Esophagus squamous epithelium (tissue), 5 donors: ENCODE measurements at places on chromosomes 2 and 18. TPM values are rescaled to one million over a fixed set of nuclear protein-coding genes. Genes with fewer than 3 reads are reported as not detected.

Gene LYG2
- not detected for total RNA-seq

Gene SLC25A12
- 26.8 TPM for total RNA-seq

Gene BCL2L11
- 28.2 TPM for total RNA-seq

Gene KCNS3
- total RNA-seq = 31.7 TPM

Gene THSD7B
- 0.95 TPM for total RNA-seq

Gene MAP3K19
- total RNA-seq = not detected

Gene EVA1A
- 9.4 TPM for total RNA-seq

- H3K36me3 ChIP-seq = no peaks in the 10 kb centered on the region
- no peak for DNase-seq
- H3K27ac ChIP-seq = peak overlapping the region; percentile 93
- no peaks in the 10 kb centered on the region for H3K27me3 ChIP-seq
- H3K4me1 ChIP-seq = no peaks in the 10 kb centered on the region
Observed at GRCh38 chr2:66390152-66390551, 44.8 kb upstream of the MEIS1 start.

DNA sequence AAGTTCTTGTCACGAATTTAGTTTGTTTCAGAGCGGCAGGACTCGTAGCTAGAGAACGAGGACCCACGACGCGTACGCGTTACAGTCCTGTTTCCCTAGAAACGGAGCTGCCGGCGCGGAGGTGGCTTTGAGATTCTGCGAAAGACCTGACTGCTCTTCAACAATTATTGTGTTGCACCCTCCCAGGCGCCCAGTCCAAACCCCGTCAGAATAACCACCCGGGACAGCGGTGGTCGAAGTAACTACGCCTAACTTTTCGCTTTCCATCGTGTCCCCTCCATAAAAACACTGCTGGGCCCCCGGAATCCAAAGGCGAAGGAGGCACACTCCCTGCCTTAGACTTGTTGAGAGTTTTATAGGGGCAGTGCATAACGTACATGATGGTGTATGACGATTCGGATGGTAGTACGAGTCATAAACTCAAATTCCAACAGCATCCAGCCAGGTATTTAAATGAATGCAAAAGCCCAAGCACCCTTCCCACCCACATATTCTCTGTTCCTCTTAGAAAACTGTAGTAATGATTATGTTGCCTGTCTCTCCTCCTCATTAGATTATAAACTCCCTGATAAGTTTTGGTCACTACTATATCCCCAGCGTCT lies 651 bp upstream of the STAM2 start:
- peak overlapping the region; percentile 71 for H3K4me3 ChIP-seq
- no peaks in the 10 kb centered on the region for H3K27me3 ChIP-seq
- no peaks in the 10 kb centered on the region for H3K36me3 ChIP-seq
- H3K4me1 ChIP-seq = peaks cover 43% of the 10 kb centered on the region

- H3K27ac ChIP-seq = no peak overlapping the region
- no peak for DNase-seq
- no peaks in the 10 kb centered on the region for H3K27me3 ChIP-seq
- no peak overlapping the region for H3K4me3 ChIP-seq
- no peaks in the 10 kb centered on the region for H3K36me3 ChIP-seq
Observed at GRCh38 chr2:20487030-20487391, 40.1 kb downstream of the RHOB start.

DNA sequence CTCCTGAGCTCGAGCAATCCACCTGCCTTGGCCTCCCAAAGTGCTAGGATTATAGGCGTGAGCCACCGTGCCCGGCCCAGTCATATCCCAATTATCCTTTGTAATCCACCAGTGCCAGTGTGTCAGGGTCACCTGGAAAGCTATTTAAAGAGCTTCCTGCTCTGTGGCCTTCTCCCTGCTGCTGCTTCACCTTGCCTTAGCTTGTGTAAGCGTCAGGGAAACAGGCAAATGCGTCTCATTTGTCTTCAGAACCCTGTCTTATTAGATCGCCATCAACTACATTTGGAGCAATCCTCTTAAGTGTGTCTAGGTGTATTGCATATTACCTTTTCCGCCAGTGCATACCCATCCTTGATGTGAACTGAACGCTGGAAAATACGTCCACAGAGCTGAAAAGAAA lies 10.2 kb downstream of the KIF5C start:
- H3K36me3 ChIP-seq = no peaks in the 10 kb centered on the region
- no peak overlapping the region for H3K27ac ChIP-seq
- H3K27me3 ChIP-seq = peaks cover 6% of the 10 kb centered on the region

GRCh38 chr18:9814431-9814830 lies 71.3 kb upstream of the TXNDC2 start:
- peaks cover 18% of the 10 kb centered on the region for H3K36me3 ChIP-seq
- H3K4me1 ChIP-seq = peaks cover under 1% of the 10 kb centered on the region
- no peak overlapping the region for H3K4me3 ChIP-seq

DNA sequence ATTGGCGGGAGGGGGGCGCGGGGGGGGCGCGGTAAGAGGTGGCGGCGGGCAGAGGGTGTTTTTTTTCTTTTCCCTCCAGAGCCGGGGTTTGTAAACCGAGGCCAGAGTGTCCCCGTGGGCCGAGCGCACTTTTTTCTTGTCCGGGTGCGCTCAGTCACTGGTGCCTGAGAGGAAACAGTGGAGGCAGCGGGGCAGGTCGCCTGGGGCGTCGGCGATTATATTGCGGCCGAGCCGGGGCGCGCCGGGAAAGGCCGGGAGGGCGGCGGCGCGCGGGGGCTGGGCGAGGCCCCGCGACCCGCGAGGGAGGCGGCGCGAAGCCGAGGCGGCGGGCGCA lies 275 bp downstream of the HOXD8 start:
- H3K4me1 ChIP-seq = peaks cover 9% of the 10 kb centered on the region
- peaks cover 72% of the 10 kb centered on the region for H3K27me3 ChIP-seq
- no peak for DNase-seq

DNA sequence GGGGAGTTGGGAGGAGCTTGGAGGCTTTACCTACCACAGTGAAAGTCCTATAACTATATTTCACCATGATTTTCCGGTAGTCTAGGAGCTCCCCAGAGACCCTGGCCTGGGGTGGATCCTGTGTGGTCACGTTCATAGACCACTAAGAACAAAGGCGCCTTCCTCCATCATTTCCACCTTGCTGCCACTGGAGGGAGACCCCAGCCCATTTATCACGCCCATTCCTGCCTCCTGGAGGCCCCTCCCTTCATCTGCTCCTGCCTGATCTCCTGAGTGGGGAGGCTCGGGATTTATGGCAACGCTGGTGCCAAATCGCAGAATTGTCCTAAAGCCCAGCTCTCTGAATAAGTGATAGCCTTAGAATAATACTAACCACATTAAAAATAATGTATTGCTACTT lies 507.6 kb upstream of the SPHKAP start:
- H3K4me1 ChIP-seq = no peaks in the 10 kb centered on the region
- H3K36me3 ChIP-seq = no peaks in the 10 kb centered on the region
- no peak overlapping the region for H3K4me3 ChIP-seq
- H3K27me3 ChIP-seq = no peaks in the 10 kb centered on the region
- DNase-seq = no peak

DNA sequence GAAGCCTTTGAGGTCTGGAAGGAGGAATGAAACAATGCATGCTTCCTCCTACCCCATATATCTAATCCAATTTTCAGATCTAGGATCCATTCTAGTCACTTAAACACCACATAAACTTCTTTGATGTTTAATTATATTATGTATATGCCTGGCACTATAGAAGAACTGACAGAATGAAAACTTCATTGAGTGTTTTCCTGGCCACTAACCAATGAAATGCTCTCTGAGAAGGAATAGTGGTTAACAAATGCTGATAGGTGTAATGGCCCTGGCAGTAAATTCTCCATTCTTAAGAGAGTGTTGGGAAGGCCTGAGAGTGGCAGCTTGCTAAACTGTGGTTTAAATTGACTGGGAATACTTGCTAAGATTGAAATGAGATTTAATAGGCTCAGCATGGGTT lies 710.0 kb downstream of the LRRTM4 start:
- H3K4me1 ChIP-seq = no peaks in the 10 kb centered on the region
- no peak overlapping the region for H3K4me3 ChIP-seq
- no peak overlapping the region for H3K27ac ChIP-seq
- no peak for DNase-seq
- H3K27me3 ChIP-seq = no peaks in the 10 kb centered on the region

- H3K4me1 ChIP-seq = no peaks in the 10 kb centered on the region
- no peaks in the 10 kb centered on the region for H3K36me3 ChIP-seq
- no peak overlapping the region for H3K4me3 ChIP-seq
- no peak for DNase-seq
Observed at GRCh38 chr2:52976143-52976949, 791.3 kb upstream of the CHAC2 start.

DNA sequence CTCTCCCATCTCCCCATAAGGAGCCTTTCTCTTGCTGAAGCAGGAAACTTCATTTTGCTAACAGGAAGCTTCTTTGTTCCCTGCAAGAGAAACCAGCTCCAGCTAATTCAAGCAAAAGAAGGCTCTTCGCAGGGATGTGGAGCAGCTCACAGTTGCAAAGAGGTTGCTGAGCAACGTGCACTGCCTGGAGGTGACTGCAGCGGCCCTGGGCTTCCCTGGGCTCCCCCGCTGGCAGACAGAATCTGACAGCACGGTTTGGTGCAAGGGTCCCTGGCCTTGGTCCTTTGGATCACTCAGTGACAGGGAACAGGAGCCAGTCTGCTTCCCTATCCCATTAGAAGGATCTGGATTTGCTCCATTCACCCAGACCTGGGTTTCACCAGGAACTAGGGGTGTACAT lies 25.8 kb downstream of the GPR55 start:
- H3K27ac ChIP-seq = no peak overlapping the region
- H3K4me3 ChIP-seq = no peak overlapping the region
- no peak for DNase-seq
- H3K36me3 ChIP-seq = no peaks in the 10 kb centered on the region
- no peaks in the 10 kb centered on the region for H3K4me1 ChIP-seq

DNA sequence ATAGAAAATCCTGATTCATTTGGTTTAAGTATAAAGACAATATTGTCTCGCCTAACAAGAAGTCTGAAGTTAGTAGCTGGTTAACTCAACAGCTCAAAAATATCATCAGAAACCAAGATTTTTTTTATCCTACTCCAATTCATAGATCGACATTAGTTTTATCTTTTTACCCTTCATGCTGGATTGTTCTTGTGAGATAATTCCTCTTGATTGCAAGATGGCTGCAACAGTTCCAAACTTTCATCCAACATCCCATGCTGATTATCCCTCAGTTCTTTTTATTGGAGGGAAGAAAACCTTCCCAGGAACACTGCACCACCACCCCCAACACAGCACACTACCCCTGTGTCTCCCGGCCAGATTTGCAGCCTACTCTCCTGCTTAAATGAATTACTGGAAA lies 370.2 kb upstream of the RAB6C start:
- H3K36me3 ChIP-seq = no peaks in the 10 kb centered on the region
- no peak overlapping the region for H3K27ac ChIP-seq
- peaks cover 2% of the 10 kb centered on the region for H3K27me3 ChIP-seq
- H3K4me1 ChIP-seq = no peaks in the 10 kb centered on the region
- DNase-seq = no peak

DNA sequence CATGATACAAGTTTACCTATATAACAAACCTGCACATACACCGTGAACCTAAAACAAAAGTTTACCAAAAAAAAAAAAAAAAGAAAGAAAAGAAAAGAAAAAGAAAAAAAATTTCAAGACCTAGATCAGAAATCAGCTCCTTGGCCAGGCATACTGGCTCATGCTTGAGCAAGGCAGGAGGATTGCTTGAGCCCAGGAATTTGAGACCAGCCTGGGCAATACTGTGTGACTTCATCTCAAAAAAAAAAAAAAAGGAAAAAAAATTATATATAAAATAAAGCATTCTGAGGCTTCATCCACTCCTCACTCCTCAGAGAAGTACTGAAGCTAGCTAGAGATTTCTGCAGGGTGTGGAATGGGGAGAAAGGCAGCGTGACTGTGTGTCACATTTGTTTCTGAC lies 11.8 kb upstream of the PROC start:
- H3K36me3 ChIP-seq = no peaks in the 10 kb centered on the region
- H3K27ac ChIP-seq = no peak overlapping the region
- DNase-seq = no peak
- H3K27me3 ChIP-seq = no peaks in the 10 kb centered on the region
- H3K4me3 ChIP-seq = no peak overlapping the region

DNA sequence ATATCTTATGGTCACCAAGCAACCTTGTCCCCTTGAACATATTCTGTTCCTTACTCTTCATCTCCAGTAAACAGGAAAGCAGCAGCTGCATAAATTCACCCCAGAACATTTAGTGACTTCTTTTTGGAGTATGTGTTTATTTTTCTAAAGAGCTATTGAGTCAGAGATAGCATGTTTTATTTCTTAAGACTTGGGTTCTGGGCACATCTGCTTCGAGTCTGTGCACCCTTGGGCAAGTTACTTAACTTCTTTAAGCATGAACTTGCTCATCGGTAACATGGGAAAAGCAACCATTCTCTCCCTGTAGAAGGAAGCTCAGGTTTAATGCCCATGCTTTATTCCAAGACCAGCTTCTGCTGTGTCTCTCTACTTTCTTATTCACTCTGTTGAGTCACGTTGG lies 309.3 kb upstream of the MEX3C start:
- no peaks in the 10 kb centered on the region for H3K27me3 ChIP-seq
- no peaks in the 10 kb centered on the region for H3K4me1 ChIP-seq
- no peak overlapping the region for H3K4me3 ChIP-seq
- no peak overlapping the region for H3K27ac ChIP-seq
- no peaks in the 10 kb centered on the region for H3K36me3 ChIP-seq

DNA sequence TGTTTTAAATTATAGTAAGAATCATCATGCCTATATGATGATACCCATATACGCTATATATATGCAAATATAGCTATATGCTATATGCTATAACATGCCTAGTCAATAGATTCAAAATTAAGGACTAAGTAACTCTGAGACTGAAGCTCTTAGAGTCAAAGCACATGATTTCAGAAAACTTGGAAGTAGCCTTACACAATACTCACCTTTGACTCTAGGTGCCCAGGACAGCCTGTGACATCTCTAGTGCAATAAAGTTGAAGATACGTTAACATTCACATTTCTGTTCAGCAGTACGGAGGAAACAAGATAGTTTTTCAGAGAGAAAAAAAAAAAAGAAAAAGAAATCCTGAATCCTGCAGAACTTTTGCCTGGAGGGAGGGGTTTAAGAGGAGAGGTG lies 149.7 kb upstream of the PIK3C3 start:
- DNase-seq = no peak
- H3K4me1 ChIP-seq = no peaks in the 10 kb centered on the region
- no peak overlapping the region for H3K4me3 ChIP-seq
- H3K27me3 ChIP-seq = no peaks in the 10 kb centered on the region

DNA sequence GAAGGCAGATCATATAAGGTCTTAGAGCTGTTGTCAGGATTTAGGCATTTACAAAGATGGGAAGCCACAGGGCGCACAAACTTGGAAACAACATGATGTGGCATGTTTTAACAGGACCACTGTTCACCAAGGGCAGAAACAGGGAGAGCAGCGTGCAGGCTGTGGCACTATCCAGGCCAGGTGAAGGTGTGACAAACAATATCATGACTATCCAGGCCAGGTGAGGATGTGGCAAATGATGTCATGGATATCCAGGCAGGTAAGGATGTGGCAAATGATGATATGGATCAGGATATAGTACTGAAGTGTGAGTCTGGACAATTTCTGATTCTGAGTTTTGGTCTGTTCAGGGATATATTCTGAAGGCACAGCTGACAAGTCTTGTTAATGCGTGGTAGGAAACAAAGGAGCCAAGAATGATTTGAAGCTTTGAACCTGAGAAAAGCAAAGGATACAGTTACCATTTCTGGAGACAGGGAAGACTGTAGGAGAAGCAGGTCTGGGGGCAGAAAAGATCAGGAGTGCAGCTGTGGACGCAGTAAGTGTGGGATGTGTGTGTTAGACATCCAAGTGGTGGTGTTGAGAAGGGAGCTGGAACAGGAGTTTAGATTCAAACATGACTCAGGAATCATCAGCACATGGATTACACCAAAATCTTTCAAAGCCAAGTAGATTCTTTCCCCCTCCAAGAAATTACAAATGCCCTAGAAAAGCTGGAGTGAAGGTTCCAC lies 205.9 kb downstream of the TMEM163 start:
- H3K36me3 ChIP-seq = no peaks in the 10 kb centered on the region
- H3K27me3 ChIP-seq = no peaks in the 10 kb centered on the region
- no peak for DNase-seq
- H3K27ac ChIP-seq = no peak overlapping the region
